ENCODE measurements at places on chromosomes 7 and 10.
A peak's percentile ranks its signal among the peaks of the same experiment; 100 is the strongest.

- DNase-seq, result no peak
These were observed 94.9 kb downstream of the AKAP9 start for GRCh38 chr7:92035576-92035975.

DNA sequence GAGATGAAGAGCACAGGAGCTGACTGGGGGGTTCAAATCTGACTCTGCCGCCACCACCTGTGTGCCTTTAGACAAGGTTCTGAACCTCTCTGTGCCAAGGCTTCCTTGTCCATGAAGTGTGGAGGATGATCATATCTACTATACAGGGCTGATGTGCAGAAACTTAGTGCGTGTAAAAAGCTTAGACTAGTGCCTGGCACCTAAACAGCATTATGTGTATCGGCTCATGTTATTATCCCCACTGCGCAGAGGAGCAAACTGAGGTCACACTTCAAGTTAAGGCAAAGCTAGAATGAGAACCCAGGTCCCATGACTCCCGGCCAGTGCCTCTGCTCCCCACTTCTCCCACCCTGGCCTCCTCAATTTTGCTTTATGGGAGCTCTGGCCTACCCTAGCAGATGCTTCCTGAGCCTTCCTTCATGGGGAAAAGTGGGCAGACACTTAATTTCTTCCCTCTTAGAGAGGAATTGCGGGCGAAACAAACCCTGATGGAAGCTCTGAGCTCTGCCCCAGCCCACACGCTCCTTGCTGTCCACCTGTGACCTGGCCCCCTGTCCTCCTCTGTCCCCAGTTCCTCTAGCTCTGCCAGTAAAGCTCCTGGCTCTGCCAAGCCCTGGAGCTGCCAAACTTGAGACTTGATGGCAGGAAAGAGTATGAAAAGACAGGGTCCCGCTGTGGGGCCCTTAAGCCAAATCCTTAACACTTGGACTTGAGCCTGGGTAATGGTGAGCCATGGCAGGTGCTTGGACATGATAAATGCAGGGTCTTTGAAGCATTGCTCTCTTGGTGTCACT lies 71.0 kb downstream of the CDH23 start:
- no peak for DNase-seq

GRCh38 chr7:139119486-139119849 lies 9.9 kb upstream of the ZC3HAV1 start:
- DNase-seq, result no peak

- no peak for DNase-seq
These were observed 261.6 kb downstream of the CELF2 start for GRCh38 chr10:11279314-11279713.

- DNase-seq, result peak; percentile 88
These were observed 5.5 kb upstream of the PLAU start for GRCh38 chr10:73905256-73906020.

GRCh38 chr7:35465791-35466336 lies 212.0 kb upstream of the TBX20 start:
- DNase-seq, result no peak

DNA sequence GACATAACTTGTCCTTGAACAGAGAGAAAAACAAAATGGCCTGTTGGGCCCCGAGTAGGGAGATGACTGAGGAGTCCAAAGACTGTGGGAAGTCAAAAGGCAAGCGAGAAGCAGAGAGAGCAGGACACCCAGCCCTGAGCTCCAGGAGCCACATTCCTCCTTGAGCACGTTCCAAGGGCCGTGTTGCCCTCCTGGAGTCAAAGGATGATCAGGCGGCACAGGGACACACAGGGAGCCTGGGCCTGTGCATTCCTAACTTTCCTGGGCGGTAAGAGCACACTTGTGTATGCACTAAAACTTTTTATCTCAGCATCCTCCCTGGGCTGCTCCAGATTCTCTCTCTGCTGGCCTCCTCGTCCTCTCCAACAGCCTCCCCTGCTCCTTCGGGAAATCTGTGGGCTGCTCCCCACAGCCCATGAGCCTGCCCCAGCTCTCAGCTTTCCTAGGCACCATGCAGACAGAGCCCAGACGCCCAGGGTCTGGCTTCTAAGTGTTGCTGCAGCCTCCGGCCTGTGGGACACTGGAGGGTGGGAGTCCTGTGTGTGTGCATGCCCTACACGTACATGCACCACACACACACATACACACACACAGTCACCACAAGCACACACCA lies 281.8 kb downstream of the POU6F2 start:
- no peak for DNase-seq

GRCh38 chr7:55552320-55553023 lies 19.8 kb downstream of the VOPP1 start:
- DNase-seq, result peak; percentile 80

- no peak for DNase-seq
These were observed 14.9 kb upstream of the ARPC1B start for GRCh38 chr7:99359465-99360154.

- DNase-seq, result no peak
These were observed 1182.8 kb downstream of the SORCS1 start for GRCh38 chr10:105981679-105982078.

- DNase-seq, result no peak
These were observed 734.6 kb upstream of the SORCS1 start for GRCh38 chr10:107899075-107899474.

DNA sequence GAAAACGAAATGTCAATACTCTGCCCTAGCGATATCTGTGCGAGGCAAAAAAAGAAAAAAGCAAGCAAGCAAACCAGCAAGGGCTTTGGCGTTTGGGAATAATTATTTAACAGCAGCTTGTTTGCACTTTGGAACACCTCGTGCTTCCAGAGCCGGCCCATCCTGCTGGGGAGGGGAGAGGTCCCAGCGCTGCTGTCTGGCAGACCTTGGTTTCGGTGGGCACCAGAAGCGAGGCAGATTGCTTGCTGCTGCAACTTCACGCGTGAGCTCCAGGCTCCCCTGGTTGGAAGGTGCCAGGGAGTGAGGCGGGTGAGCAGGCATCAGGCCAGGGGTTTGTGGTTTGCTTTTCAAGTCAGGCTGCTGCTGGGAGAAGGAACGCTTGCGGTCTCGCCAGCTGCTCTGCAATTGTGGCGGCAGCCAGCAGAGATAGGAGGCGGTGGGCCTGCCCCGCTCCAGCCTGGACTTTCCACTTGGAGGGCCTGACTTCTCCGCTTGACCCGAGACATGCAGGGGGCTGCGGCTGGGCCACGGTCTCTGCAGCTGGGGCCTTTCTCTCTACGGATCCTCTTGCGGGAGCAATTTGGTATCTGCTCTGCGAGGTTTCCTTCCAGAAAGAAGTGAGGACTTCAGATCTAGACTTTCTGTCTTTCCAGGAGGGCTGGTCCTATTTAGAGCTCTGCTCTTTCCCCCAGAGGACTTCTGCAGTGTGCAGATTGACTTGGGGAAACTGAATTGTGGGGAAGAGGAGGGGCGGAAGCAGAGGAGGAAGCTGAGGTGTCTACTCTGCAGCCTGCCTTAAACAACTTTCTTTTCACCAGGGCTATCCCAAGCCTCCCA lies 131.4 kb downstream of the PRPF18 start:
- peak; percentile 37 for DNase-seq

- no peak for DNase-seq
These were observed 251.1 kb downstream of the IPMK start for GRCh38 chr10:58016614-58017013.

GRCh38 chr7:88480896-88481295 lies 174.2 kb upstream of the STEAP4 start:
- no peak for DNase-seq

- no peak for DNase-seq
These were observed 258.6 kb upstream of the TCERG1L start for GRCh38 chr10:131569851-131570715.

GRCh38 chr10:8296734-8297101 lies 242.2 kb downstream of the GATA3 start:
- DNase-seq, result no peak

GRCh38 chr7:76310102-76310957 lies 7.9 kb downstream of the HSPB1 start:
- no peak for DNase-seq
